Epithelial cell of esophagus (primary cell): ENCODE measurements at places on chromosomes 3 and 15.
A peak's percentile ranks its signal among the peaks of the same experiment; 100 is the strongest.

- no peak for DNase-seq
These were observed 100.8 kb downstream of the FOXP1 start for GRCh38 chr3:71482771-71483170.

DNA sequence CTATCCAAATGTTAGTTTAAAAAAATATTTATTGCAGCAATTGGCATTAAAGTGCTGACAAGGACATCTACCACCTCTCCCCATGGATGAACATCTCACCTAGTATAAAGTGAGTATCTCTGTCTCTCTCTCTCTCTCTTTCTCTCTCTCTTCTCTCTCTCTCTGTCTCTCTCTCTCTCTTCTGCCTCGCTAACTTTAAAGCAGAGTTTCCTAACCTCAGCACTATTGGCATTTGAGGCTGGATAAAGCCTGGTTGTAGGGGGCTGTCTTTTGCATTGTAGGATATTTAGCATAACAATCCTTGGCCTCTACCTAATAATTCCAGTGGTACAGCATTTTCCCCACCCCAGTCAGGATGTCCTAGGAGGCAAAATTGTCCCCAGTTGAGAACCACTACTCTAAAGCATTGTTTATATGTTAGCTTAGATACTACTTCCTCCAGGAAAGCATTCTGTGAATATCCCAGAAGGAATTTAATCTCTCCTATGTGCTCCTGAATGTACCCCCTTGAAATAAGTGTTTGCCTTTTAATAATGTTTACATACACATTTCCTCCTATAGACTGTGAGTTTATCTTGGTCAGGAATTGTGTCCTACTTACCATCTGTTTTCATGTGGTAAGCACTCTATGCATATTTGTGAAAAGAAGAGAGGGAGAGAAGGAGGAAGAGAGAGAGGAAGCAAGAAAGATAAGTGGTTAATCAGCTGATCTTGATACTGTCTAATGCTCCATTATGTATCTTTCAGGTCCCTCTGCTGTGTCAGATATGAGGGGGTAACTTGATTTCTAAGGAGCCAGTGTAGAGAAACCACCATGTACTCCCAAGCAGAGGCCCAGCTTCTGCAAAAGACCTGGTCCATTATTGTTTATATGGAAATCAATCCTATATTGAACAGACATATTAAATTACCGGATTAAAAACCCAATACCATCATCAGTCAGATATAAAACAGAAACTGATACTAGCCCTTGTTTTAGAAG, 346.6 kb downstream of the RBMS3 start:
- no peak for DNase-seq

DNA sequence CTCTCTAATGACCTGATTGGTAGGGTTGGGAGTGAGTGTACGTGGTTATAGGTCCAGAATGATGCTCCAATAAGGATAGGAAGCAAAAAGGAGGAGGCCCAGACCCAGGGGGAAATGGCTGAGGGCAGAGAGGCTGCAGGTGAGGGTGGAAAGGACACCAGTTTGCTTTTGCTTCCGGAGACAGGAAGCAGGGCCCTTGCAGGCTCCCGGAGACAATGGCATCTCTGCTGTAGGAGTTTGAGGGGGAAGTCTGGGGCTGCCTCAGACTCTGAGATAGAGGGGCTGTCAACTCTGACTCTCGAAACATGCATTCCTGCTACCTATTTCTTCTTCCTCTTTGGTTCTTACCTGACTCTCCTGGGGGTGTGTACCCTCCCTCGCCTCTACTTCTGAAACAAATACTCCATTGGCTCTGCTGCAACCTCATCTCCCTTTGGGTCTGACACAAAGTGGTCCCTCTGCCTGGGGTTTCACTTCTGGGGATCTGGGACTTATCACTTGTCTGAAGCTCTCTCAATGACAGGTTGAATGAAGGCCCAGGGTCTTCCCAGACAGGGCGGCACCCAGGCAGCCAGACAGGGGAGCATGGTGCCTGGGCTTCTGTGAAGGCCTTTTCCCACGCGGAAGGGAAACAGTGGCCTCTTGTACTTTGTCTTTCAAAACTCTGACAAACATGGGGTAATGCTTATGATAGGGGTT, 61.5 kb downstream of the CHRD start:
- no peak for DNase-seq

DNA sequence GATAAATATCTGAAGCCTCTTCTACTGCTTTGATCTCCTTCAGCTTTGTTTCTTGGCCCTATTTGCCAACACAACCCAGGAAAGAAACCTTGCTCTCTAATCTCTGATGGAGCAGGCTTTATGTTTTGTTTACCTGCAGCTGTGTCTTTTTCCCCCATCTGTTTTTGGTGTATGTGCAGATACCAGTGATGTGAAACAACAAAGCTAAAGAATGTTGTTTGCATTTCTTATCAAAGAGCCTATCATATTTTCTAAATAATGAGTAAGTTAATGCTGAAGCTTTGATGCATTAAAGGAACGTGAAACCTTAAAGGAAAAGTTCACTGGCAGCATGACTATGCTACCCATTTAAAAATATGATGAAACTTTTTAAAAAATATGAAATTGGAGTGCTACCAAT, 238.4 kb downstream of the NEK10 start:
- DNase-seq = no peak

DNA sequence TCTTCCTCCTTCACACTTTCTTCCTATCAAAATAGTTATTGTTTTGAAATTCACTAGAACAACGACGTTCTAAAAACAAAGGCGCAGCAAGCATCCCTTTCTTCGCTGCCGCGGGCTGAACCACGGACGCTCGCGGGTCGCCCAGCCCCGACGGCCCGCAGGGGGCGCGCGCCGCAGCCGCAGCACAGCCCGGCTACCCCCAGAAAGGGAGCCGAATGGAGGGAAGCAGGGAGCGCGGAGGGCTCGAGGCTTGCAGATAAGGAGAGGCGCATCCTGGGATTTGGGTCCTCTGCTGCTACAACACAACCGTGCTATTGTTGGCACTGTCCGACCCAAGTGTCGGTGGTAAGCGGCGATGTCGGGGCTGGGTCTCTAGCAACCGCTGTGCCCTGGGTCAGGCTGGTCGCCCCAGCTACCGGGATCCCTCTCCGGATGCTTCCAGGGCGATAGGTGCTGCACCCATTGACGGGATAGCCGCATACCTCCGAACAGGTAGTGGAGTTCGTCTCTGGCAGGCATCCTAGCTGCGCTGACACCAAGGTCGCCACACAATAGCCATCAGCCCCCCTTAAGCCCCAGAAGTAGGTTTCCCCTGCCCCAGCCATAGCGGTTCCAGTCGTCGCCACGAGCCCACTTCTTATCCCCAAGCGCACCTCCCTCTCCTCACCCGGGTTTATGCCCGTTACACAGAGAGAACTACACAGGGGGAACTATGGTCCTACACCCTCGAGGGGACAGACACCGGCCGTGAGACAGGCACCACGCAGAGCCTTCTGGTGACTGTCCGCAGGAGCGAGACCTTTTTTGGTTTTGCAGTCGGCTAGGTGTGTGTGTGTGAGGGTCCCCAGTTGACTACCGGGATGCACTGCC, 6.0 kb downstream of the ONECUT1 start:
- DNase-seq = no peak

DNA sequence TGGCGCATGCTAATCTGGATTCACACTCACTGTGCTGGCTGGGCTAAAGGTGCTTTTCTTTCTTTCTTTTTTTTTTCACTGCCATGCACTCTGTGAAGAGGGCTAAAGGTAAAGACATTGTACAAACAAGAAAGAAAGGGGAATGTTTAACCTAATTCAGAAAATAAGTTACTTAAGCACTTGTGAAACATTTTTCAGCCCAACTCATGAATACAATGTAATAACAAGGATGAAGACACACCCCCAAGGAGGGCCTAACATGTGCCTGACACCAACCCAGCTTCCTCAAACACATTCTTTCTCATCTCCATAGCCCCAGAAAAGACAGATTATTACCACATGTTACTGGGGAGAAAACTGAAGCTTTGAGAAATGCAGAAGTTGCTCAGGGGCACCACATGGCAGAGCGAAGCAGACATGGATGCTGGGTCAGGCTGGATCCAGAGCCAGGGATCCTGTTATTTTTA, 5.7 kb downstream of the STIMATE start:
- peak; percentile 28 for DNase-seq

- DNase-seq = peak; percentile 56
These were observed 27.4 kb upstream of the HDAC11 start for GRCh38 chr3:13452490-13453335.

GRCh38 chr3:150771600-150771999, 8.6 kb upstream of the SIAH2 start:
- DNase-seq = no peak
